ENCODE measurements at places on chromosomes 7 and 10.

DNA sequence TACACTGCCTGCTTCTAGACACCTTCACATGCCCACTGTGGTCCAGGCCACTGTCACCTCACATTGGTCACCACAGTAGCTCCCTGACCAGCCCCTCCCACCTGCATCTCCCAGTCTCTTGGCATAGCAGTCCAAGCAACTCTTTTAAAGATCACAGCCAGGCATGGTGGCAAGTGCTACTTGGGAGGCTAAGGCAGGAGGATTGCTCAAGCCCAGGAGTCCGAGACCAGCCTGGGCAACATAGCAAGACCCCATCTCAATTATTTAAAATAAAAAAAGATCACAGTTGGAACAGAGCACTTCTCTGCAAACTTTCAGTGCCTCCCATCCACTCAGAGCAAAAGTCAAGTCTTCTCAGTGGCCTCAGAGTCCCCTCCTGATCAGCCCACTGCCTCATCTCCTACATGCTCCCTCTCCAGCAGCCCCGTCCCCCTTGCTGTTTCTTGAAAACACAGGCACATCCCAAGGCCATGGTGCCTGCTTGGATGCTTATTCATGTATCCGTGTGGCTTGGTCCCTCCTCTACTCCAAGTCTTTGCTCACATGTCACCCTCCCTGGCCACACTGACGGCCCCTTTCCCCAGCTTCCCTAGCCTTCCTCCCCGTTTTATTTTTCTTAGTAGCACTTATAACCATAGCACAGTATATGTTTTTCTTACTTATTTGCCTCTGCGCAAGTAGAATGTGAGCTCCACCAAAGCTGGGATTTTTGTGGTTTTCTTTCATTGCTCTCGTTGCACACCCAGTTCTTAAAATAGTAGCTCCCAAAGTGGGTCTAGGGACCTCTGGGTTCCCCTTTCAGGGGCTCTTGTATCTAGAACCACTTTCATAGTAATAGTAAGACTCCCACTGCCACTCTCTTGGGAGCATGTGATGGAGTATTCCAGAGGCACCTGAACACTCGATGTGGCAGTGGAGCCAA is 19.5 kb downstream of the TSPAN15 start:
- no peak for ATAC-seq

DNA sequence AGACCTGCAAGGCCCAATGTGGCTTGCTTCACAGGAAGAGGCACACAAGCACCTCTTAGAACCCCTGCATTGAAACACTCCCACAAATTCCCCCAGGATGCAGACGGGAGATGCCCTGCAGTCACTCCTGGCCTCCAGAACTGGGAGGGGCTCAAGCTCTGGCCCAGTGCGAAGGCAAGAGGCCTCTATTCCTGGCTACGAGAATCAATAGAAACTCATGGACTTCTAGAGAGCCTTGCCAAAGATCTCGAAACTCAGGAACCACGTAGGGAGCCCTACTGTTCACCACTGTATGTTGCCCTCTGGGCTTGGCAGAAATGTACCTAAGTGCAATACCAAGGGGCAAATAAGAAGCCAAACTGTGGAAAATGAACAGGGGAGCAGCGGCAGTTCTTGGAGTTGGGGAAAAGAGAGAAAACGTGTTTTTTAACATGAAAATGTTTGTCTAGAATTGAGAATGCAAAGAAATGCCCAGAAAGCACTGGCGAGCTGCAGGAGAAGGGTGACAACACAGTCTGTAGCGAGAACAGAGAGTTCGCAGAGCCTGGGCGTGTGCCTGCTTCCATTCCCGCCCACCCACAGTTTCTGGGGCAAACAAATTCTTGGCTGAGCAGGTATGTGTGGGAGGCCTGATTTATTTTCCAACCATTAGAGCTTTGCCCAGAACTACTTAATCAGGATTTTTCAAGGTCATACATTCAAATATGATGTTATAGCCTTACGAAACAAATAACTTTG is 260.5 kb upstream of the KLF14 start:
- ATAC-seq = no peak

DNA sequence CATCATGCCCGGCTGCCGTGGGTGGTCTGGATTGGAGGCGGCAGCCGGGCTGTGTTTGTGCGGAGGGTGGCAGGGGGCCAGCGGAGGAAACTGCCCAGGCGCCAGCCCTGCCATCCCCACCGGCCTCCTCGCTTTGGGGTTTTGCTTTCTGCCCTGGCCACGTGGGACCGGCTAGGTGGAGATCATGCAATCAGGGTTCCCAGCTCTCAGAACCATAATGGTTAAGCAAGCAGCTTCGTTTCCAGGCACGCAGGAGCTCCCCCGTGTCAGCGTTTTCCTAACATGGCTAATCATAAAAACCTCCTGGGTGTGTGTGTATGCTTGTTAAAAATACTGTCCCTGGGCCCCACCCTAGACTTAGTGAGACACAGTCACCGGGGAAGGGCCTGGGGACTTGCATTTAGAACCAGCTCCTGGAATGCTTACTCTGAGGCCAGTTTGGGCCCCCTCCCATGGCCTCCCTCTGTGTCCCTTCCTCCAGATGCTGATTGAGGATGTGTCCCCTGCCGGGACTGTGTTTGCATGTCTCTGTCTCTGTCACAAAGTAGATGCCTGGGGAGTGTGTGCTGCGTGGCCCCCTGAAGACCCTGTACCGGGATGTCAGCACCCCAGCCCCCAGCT is 119.3 kb downstream of the CUX1 start:
- ATAC-seq = peak; percentile 35

- no peak for ATAC-seq
These were observed 132.8 kb upstream of the MGMT start for GRCh38 chr10:129334266-129334665.

- ATAC-seq = no peak
These were observed 649.1 kb downstream of the TNS3 start for GRCh38 chr7:46932676-46933424.

- no peak for ATAC-seq
These were observed 601.7 kb downstream of the ANKRD7 start for GRCh38 chr7:118826246-118826645.

- peak; percentile 83 for ATAC-seq
These were observed 24.0 kb upstream of the PAPSS2 start for GRCh38 chr10:87635498-87636312.

- no peak for ATAC-seq
These were observed 14.6 kb downstream of the TMEM243 start for GRCh38 chr7:87204933-87205332.

GRCh38 chr10:117248750-117249465 is 8.0 kb downstream of the SLC18A2 start:
- no peak for ATAC-seq

GRCh38 chr10:27865221-27865635 is 119.6 kb upstream of the MKX start:
- ATAC-seq = no peak

DNA sequence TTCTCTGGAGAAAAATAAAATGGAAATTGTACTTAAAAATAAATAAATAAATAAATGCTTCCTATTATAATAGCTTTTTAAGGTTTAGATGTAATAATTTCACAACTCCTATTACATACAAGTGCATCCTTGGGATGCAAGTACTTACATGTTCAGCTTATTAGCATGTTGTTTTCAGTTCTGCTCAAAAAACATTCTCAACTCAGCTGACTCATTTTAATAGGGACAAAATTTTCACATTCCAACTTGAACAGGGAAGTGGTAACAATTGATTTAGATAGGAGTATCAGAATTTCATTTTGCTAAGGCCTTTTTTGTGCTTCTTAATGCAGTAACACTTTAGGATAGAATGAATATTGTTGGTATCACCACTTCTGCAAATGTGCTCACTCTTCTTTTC is 16.7 kb upstream of the PAPSS2 start:
- ATAC-seq = no peak

DNA sequence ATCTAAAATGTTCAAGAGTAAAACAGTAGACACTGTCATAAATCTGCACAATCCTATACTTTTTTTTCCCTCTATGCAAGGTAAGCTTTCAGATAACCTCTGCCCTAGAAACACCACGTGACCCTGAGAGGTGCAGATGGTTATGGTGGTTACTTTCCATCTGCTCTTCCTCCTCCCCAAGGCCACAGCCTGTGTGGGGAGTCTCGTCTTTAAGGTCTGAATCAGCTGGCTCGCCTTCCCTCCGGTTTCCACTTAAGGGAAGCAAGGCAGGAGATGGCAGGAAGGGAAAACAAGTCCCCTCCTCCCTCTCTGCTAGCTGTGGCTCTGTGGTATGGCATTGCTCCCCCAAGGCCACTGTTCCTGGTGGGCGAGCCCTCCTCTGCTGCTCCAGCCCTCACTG is 181.8 kb downstream of the GLI3 start:
- no peak for ATAC-seq

DNA sequence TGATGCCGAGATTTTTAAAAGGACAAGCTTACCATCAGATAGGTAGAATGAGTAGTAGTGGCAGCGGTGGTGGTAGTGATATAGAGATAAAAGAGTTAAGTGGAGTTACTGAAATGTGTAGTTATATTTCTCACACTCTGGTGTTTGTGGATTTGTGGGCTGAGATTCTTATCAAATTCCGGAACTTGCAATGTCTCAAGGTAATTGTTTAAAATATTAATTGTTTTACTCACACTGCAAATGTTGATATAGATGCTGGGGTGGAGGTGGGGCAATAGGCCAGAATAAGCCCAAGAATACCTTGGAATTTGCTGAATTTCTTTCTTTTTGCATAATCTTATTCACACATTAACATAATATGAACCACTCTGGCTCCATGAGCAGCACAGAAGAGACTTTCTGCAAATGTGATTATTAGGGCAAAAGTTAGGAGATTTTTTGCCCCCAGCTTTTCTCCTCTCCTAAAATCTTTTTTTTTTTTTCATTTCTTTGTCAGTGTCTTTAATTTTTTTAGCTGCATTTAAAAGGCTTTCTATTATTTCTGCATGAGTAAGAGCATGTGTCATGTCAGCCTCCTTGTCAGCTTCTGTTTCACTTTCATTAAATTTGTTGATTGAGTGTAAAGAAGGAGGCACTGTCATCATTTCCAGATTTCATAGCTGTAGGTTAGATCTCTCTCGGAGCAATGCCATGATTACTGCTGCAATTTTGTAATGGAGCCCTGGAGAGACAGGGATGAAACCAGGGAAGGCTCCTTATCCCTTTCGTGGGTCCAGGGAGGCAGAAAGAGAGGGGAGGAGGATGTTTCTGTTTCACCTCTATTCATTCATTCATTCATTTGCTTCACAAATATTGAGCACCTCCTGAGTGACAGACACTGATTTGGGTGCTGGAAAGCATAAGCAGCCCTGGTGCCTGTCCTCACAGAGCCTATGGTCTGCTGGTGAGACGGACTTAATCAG is 13.1 kb upstream of the SGMS1 start:
- ATAC-seq = peak; percentile 69

GRCh38 chr10:51758366-51758765 is 59.0 kb upstream of the CSTF2T start:
- ATAC-seq = no peak

GRCh38 chr7:156039971-156040677 is 227.9 kb upstream of the SHH start:
- ATAC-seq = peak; percentile 17

Data from stimulated activated memory B cell treated with anti-CD40 and anti-IgM and Interleukin-4, amounts not matched to agents 10 μg/mL and 1 μg/mL and 100 μg/mL, for 72 hours (primary cell).